Erythroblast (primary cell): ENCODE measurements at places on chromosomes 1 and 21.

DNA sequence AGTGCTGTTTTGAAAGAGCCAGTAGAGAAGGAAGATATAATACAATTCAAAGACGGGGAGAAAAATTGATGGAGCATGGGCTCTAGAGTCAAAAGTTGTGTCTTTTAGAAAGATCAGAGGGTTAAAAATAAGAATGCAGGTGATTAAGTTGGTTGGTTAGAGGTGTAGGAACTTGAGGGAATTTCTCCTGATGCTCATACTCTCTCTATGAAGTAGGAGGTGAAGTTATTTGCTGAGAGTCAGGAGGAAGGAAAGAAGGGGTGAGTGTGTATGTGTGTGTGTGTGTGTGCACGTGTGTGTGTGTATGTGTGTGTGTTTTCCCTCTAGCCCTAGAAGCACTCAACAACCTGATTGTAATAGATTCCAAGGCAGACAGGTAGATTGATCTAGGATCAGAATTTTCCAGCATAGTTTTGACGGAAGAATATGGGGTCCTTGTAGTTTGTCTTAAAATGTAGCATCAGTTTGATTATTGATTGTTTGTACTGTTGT, 88.3 kb upstream of the MACF1 start:
- DNase-seq: no peak

DNA sequence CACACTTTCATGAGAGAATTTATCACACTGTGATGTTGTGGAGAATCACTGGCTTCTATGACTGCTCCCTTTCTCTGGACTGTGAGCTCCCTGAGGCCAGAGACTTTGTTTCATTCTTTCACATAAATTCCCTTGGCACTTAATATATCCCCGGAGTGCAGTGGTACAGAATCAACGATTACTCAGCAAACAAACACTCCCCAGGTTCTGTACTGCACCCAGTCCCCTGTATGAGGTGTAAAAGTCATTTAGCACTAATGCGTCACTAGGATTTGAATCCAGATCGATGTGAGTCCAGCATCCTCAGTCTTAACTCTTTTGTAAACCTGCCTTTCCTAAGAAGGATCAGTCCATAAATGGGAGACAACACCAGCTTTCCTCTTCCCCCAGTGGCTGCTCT, 6.8 kb upstream of the UTP25 start:
- no peak for DNase-seq

DNA sequence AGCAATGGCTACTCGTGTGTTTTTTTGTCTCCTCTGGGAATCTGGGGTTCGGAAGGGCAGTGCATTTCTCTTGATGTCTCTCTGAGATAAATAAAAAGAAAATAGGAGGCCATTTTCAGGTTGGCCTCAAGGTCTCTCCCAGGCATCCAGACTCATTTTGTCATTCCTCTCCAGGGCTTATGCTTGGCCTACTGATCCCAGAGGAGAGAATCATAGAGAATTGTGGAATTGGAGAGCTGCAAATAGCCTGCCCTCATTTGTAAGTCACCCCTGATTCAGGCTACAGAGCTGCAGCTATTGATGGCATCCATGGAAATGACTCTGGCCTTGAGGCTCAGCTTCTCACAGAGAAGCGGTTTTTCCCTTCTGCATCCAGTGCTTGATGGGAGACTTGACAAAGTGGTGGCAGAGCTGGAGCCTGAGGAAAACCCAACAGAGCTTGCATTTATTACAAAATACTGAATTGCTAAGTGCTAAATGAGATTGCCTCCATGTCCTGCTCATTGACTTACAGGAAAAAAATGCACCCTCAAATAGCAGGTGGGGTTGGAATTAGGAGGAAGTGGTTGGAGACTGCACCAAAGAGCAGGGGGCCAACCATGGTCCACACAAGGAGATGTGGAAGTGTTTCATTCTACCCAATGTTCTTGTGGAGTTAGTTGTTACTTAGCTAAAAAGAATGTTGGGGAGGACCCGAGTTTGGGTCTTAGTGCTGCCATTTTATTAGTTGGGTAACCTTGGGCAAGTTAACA, 140.4 kb downstream of the S1PR1 start:
- no peak for DNase-seq

DNA sequence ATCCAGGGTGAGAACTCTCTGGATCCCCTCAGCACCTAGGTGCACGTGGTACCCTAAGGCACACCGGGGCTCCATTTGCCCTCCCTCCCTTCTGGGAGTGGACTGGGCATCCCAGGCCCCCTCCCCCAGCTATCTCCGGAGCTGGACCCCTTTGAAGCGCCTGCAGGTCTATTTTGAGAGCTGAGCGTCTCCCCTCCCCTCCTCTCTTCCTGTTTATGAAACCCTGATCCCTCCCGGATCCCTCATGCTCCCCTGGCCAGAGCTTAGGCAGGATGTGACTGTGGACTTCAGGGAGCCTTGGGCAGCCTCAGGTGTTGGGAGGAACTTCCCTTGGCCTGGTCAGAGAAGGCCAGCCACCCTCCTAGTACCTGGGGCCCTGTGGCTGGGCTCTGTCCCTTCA, 10.2 kb downstream of the RPS6KA1 start:
- no peak for DNase-seq

GRCh38 chr1:62176597-62177312, 17.9 kb upstream of the L1TD1 start:
- DNase-seq: no peak

- DNase-seq: no peak
Observed at GRCh38 chr1:240099329-240099728, 7.6 kb downstream of the FMN2 start.

DNA sequence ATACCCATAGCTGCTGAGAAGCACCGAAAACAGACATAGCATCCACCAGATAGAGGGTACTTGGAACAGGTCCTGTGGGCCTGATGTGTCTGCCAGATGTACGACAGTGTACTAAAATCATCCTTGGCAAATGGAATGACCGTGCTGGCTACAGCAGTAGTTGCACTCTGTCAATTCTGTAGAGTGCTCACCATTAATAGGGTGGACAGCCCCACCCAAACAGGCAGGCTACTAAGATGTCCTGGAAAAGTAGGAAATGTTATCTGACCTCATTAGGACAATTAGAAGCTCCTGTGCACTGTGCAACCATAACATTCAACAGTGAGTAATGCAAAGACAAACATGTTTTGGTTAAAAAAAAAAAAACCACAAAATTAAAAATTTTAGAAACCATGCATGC, 106.2 kb downstream of the PTPN14 start:
- DNase-seq: no peak

DNA sequence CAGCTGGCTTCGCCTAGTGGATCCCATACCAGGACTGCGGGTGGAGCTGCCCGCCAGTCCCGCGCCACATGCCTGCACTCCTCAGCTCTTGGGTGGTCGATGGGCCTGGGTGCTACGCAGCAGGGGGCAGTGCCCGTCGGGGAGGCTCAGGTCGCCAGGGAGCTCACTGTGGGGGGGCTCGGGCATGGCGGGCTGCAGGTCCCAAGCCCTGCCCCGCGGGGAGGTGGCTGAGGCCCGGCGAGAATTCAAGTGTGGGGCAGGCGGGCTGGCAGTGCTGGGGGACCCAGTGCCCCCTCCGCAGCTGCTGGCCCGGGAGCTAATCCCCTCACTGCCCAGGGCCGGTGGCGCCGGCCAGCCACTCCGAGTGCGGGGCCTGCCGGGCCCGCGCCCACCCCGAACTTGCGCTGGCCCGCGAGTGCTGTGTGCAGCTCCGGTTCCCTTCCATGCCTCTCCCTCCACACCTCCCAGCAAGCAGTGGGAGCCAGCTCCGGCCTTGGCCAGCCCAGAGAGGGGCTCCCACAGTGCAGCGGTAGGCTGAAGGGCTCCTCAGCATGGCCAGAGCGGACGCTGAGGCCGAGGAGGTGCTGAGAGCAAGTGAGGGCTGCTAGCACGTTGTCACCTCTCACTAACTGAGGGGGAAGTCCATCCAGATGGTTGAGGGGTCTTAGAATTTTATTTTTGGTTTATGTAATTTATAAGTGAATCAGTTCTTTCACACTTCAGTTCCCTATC, 85.2 kb upstream of the HMCN1 start:
- DNase-seq: no peak

GRCh38 chr1:54290506-54291184, 90.7 kb downstream of the MRPL37 start:
- no peak for DNase-seq

- no peak for DNase-seq
Observed at GRCh38 chr1:106748606-106749005, 307.9 kb upstream of the PRMT6 start.

DNA sequence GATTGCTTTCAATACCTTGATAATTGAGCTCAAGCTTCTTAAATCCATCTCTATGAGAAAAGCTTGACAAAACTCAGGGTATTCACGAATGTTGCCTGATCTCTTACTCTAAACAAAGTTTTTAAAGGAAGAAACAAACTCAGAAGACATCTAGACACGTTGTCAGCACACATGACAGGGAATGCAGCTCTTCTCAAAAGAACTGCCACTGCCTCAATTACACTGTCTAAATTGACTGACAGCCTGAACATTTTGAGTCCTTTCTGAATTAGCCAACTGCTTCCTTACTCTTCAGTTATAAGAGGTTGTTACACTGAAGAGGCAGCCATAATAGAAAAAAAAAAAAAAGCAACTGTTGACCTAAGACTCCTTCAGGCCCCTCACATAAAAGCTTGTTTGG, 1646.7 kb upstream of the B3GALT2 start:
- DNase-seq: no peak

GRCh38 chr1:247469141-247469535, 11.2 kb upstream of the OR2B11 start:
- no peak for DNase-seq

DNA sequence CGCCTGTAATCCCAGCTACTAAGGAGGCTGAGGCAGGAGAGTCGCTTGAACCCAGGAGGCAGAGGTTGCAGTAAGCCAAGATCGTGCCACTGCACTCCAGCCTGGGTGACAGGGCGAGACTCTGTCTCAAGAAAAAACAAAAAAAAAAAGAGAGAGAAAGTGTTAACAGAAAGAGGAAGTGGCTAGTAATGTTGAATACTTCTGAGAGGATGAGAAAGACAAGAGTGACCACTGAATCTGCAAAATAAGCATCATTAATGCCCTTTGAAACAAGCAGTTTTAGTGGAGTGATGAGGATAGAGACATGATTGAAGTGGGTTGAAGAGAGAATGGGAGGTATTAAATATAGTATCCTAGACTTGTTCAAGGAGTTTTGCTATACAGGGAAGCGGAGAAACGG, 11.7 kb downstream of the MPZ start:
- DNase-seq: no peak

GRCh38 chr1:174916846-174917245, 82.9 kb upstream of the CACYBP start:
- DNase-seq: no peak

GRCh38 chr1:47298025-47298699, 15.8 kb downstream of the STIL start:
- DNase-seq: no peak

GRCh38 chr1:153608089-153608682, 4.8 kb downstream of the S100A16 start:
- DNase-seq: no peak

GRCh38 chr1:116740296-116740695, 13.9 kb upstream of the CD2 start:
- DNase-seq: no peak

- no peak for DNase-seq
Observed at GRCh38 chr1:30511991-30512913, 211.1 kb downstream of the MATN1 start.

GRCh38 chr1:53376742-53377437, 49.0 kb upstream of the LRP8 start:
- DNase-seq: no peak
